Tibial artery (tissue), 4 donors: ENCODE measurements at places on chromosomes 3 and 15.
A peak's percentile ranks its signal among the peaks of the same experiment; 100 is the strongest.

GRCh38 chr3:18393906-18394305 is 31.2 kb downstream of the SATB1 start:
- H3K4me3 ChIP-seq: no peak overlapping the region
- H3K27ac ChIP-seq: no peak overlapping the region
- no peak for DNase-seq
- H3K4me1 ChIP-seq: no peaks in the 10 kb centered on the region
- H3K36me3 ChIP-seq: peaks cover 20% of the 10 kb centered on the region

DNA sequence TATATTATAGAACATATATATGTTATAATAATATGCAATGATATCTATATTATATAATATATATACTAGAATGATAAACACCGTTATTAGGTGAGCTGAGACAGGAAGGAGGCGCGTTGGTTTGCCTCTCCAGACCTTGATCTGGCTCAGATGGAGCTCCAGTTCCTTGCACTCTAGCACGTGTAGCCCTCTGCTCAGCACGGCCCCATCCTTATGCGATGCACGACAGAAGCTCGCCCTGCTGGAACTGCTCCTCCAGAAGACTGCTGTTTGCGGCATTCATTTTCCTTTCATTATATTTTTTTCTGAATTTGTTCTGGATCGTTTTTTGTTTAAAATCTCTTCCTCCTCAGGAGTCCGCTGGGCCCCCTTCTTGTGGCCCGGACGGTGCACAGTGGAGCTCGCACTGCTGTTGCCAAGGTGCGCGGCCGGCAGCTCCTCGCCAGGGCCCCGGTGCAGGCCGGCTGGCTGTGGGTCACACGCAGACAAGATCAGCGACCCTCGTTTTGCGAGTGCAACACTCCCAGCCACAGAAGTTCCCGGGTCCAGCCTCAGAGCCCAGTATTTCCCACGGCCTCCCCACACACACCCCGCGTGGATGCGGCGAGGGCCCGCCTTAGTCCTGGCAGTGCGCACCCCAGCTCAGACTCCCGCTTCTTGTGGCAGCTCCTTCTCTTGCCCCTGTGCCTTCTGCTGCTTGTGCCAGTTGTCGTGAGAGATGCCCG is 112.2 kb downstream of the CHL1 start:
- H3K36me3 ChIP-seq: no peaks in the 10 kb centered on the region
- no peaks in the 10 kb centered on the region for H3K4me1 ChIP-seq
- no peak overlapping the region for H3K27ac ChIP-seq
- H3K27me3 ChIP-seq: no peaks in the 10 kb centered on the region
- no peak for DNase-seq
- no peak overlapping the region for H3K4me3 ChIP-seq

GRCh38 chr15:67208396-67208795 is 46.1 kb downstream of the AAGAB start:
- no peaks in the 10 kb centered on the region for H3K27me3 ChIP-seq
- H3K4me3 ChIP-seq: no peak overlapping the region
- H3K4me1 ChIP-seq: no peaks in the 10 kb centered on the region
- H3K27ac ChIP-seq: no peak overlapping the region
- no peak for DNase-seq
- peaks cover 6% of the 10 kb centered on the region for H3K36me3 ChIP-seq

- H3K4me1 ChIP-seq: peaks cover 58% of the 10 kb centered on the region
- peak overlapping the region; percentile 64 for H3K27ac ChIP-seq
- H3K27me3 ChIP-seq: no peaks in the 10 kb centered on the region
- DNase-seq: peak; percentile 73
- peaks cover 22% of the 10 kb centered on the region for H3K36me3 ChIP-seq
Measured at GRCh38 chr3:37032961-37033360, 39.6 kb downstream of the MLH1 start.

- H3K4me3 ChIP-seq: no peak overlapping the region
- H3K4me1 ChIP-seq: no peaks in the 10 kb centered on the region
- DNase-seq: no peak
- no peaks in the 10 kb centered on the region for H3K36me3 ChIP-seq
Measured at GRCh38 chr15:67936258-67936657, 96.4 kb upstream of the RNU6-1 start.

- no peak overlapping the region for H3K27ac ChIP-seq
- H3K4me3 ChIP-seq: no peak overlapping the region
- no peaks in the 10 kb centered on the region for H3K36me3 ChIP-seq
- no peaks in the 10 kb centered on the region for H3K4me1 ChIP-seq
- DNase-seq: no peak
- no peaks in the 10 kb centered on the region for H3K27me3 ChIP-seq
Measured at GRCh38 chr3:169420429-169420828, 243.1 kb downstream of the MECOM start.

DNA sequence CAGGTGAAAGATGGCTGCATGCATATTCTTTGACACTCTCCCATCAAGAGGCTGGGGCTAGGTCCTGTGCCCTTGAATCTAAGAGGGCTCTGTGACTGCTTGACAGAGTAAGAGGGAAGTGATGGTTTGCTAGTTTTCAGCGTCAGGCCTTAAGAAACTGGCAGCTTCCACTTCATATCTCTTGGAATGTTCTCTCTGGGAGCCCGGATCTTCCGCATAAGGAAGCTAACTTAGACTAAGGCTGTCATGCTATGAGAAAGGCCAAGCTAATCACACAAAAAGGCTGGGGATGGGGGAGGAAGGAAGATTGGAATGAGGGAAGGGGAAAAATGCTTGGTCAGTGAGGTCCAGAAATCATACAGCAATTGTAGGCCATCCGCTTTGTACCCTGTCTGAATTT is 50.0 kb downstream of the MB21D2 start:
- H3K27ac ChIP-seq: no peak overlapping the region
- H3K36me3 ChIP-seq: no peaks in the 10 kb centered on the region
- no peak for DNase-seq
- no peaks in the 10 kb centered on the region for H3K27me3 ChIP-seq
- H3K4me3 ChIP-seq: no peak overlapping the region
- H3K4me1 ChIP-seq: no peaks in the 10 kb centered on the region

DNA sequence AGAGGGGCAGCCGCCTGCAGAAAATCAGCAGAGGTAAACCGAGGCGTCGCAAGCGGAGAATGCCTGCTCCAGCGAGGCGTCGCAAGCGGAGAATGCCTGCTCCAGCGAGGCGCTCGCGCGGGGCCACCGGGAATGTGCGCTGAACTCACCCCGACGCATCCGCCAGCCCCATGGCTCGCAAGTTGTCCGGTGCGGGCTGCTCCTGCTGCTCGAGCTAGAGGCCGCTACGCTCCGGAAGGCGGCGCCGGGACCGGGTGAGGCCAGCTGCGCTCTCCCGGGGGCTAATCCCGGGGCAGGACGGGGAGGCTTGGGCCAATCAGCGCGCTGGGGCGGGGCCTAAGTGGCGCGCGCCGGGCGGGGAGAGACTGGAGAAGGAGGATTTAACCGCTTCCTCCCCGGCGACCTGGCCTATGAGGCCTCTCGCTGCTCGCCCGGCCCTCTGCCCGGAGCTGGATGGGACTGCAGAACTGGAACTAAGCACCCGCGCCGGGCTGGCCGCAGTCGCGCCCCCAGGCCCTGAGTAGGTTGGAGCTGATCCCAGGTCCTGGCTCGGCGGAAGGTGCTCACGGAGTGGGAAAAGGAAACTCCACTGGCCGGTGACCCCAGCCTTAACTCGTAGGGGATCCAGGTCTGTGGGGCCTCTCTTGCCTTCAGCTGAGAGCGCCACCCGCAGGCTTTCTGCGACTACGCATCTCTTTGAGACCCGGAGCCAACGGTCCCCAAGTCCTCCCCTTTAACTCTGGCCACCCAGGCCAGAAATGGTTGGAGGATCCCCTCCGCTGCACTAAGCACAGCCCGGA is at the start of gene SLC26A6:
Gene SLC26A6 (minus strand): TSS at position 240 of the 800 bp plus-strand sequence. CDS start 68 bp downstream, at position 172.
- peak within 1 kb of the TSS; percentile 78 for H3K4me3 ChIP-seq
- H3K36me3 ChIP-seq: peaks cover 30% of the 10 kb centered on the region
- H3K27ac ChIP-seq: peak within 1 kb of the TSS; percentile 83
- DNase-seq: peak; percentile 98
- H3K4me1 ChIP-seq: peaks cover 42% of the 10 kb centered on the region

DNA sequence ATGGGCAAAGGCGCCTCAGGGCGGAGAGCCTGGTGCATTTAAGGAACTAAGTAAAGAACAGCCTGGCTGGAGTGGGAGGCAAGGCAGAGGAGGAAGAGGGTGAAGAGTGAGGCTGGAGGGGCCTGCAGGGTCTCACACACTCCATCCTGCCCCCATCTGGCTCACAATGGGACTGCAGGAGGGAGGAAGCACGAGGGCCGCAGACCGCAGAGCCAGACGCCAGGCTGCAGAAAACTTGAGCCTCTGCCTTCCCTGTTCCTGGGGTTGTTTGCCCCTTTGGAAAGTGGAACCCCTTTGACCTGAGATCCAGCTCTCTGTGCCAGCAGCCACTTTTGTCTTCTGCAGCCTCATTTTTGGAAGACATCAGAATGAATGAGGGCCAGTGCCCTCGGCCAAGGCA is 138.0 kb downstream of the SRGAP3 start:
- no peaks in the 10 kb centered on the region for H3K27me3 ChIP-seq
- no peak overlapping the region for H3K4me3 ChIP-seq
- DNase-seq: no peak
- no peaks in the 10 kb centered on the region for H3K36me3 ChIP-seq
